ENCODE measurements at places on chromosomes 11 and 22.

DNA sequence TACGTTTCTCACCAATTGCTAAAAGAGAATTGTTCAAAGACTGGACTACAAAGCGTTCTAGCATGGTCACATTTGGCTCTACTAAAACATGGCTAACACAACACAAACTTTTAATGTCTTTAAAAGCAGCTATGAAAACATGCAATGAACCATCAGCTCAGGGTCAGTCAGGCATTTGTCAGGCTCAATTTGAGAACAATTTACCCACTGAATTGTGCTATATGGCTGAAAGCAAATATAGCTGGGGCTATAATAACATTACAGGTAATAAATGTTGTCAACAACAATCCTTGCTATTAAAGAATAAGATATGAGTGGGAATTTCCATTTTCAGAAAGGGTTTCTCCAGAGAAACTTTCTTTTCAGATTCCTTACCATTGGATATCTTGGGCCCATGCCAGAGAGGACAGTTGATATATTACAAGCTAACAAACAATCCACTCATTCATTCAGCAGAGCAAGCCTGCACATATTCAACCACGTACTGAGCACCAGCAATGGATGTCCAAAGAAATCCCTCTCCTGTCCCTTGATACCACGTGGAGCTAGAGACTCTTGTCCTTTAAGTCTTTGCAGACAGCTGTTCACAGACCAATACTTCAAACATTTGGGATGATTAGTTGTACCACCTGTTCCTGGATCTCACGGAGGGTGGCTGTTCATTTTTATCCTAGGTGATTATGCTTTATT, 82.5 kb upstream of the DDI1 start:
- DNase-seq: no peak

DNA sequence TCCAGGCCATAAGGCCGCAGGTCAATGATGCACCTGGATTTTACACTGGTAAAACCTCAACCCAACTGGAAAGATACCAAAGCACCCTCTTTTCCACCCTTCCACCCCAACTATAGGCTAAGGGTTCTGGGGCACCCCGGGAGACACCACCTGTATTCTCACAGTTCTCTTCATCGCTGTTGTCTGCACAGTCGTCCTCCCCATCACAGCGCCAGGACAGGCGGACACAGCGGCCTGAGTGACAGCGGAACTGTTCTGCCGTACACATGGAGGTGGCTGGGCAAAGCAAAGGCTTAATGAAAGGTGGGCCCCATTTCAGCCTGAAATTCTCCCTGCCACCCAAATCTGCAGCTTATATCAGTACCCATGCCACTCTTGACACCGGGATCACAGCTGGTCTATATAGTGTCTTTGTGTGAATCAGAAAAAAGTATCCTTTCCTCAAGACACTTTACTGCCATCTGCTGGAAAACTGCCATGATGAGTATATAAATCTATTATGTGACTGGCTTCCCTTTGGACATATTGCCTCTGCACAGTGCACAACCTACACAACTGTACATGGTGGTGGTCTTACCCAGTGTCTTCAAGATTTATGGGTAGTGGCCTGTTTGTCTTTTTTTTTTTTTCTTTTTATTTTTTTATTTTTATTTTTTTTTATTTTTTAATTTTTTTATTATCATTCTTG, 21.5 kb downstream of the LRP4 start:
- DNase-seq: no peak

GRCh38 chr11:5252192-5252918, 2.2 kb downstream of the HBG2 start:
- DNase-seq: no peak

- DNase-seq: no peak
Measured at GRCh38 chr22:41683616-41684015, 5.1 kb downstream of the SNU13 start.

GRCh38 chr11:92702805-92703448, 266.5 kb upstream of the MTNR1B start:
- DNase-seq: no peak

DNA sequence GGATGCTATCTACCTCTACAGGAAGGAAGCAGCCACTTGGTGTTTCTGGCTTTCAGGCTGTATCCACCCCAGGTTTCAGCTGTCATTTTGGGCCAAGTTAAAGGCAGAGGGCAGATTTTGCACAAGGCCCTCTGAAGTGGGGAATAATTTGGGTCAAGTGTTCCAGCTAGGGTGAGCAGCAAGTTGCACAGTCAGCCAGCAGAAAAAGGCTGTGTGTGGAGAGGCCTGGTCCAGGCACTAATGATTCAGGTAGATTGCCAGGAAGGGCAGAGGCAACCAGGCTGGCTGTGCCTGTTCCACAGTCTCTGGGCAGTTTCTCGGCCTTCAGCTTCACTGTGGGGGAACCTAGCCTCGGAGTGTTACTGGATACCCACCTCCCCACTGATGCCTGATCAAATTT, 8.6 kb upstream of the ELF5 start:
- no peak for DNase-seq

DNA sequence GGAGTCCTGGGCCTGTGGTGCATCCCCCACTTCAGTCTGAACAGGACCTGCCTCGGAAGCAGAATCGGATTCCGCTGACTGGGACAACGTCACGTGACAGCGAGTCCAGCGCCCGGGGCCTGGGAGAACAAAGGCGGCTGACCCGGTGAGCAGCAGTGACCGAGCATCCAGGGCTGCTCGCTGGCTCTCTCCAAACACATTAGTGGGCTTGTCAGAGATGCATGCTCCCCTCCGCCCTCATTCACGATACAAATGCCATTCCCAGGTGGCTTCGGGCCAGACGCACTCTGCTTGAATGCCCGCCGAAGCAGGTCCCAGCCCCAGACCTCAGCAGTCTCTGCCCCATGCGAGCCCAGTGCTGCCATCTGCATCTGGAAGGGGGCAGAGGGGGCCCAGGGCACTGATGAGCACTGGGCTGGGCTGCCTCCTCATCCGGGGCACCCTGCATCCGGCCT, 91.0 kb downstream of the WNT7B start:
- no peak for DNase-seq

DNA sequence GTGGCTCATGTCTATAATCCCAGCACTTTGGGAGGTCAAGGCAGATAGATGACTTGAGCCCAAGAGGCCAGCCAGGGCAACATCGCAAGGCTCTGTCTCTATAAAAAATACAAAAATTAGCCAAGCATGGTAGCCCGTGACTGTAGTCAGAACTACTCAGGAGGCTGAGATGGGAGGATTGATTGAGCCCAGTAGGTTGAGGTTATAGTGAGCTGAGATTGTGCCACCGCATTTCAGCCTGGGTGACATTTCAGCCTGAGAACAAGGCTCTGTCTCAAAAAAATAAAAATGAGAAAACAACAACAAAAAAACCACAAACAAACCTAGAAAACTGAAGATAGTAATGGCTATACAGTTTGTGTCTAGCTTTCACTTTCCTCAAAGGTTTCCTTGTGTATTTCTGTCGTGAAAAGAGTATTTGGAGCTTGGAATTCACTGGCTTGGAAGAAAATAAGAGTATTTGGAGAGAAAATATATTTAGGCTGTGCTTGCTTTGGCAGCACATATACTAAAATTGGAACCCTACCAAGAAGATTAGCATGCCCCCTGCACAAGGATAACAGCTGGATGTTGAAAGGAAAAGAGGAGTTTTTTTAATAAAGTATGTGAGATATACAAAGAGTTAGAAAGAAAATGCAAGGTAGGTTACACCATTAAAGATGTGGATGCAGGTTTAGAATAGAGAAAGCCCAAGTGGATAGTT, 3.9 kb upstream of the BIRC3 start:
- DNase-seq: no peak

DNA sequence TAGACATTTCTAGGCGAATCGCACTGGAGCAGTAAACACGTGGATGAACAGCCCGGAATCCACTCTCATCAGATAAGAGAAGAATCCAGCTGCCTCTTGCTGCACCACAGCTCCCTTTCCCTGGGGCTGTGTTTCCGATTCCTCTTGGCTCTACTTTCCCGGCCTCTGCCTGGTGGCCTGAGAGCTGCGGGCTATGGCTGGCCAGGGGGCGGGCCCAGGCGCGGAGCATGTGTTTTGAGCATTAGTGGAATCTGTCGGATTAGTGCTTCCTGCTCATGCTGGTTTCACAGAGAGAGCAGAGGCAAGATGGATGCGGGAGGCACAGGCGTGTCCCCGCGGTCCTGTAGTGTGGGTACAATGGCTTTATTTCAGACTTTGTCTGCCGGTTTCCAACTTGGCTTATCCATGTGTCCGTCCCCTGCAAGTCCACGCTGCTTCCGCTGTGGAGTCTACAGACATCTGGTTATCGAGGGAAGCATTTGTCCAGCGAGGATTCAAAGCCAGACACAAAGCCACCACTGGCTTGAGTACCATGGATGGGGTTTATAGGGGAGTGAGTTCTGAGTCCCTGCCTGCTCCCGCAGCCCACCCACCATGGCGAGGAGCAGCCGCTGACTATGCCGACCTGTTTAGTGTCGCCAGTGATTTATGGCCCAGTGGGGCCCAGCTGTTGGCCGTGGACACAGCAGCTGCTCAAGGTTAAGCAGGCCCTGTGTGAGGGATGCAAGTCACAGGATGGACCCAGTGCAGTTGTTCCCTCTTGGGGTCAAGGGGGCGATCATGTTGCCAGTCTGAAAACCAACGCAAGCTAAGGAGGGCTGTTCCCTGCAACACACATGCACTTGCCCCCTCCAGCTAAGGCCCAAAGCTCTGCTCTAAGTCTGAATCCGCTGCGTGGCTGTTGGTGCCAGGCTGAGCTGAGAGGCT, 43.3 kb upstream of the EP300 start:
- DNase-seq: no peak

GRCh38 chr11:73178681-73179080, 36.6 kb upstream of the FCHSD2 start:
- DNase-seq: no peak

GRCh38 chr22:43733138-43733537, 79.0 kb downstream of the EFCAB6 start:
- no peak for DNase-seq

GRCh38 chr22:26556904-26557303, 33.0 kb downstream of the TPST2 start:
- no peak for DNase-seq

Measured in activated T-cell treated with anti-CD3 and anti-CD28 coated beads for 1 hour (primary cell).